Activated T-cell treated with anti-CD3 and anti-CD28 coated beads, Interleukin-2, amount 50 U/mL, for 72 hours (primary cell): ENCODE measurements at places on chromosomes 1 and 21. TPM values are rescaled to one million over a fixed set of nuclear protein-coding genes. Genes with fewer than 3 reads are reported as not detected.

Gene C1orf115
- 1.00 TPM for total RNA-seq

Gene MAGOH
- total RNA-seq = 65.2 TPM

Gene OR2G6
- not detected for total RNA-seq

Gene EPHB2
- total RNA-seq = 0.22 TPM

Gene PODN
- not detected for total RNA-seq

Gene CD1C
- not detected for total RNA-seq

Gene GJA9
- not detected for total RNA-seq

Gene CAPN8
- not detected for total RNA-seq

Gene LIN28A
- not detected for total RNA-seq

Gene ETNK2
- 1.7 TPM for total RNA-seq

Gene RGS1
- total RNA-seq = 25.8 TPM

Gene FCGR2B
- not detected for total RNA-seq

Gene PWP2
- 23.2 TPM for total RNA-seq

Gene RWDD3
- total RNA-seq = 15.4 TPM

Gene KRTAP7-1
- total RNA-seq = not detected
